ENCODE measurements at places on chromosomes 12 and 14.

- DNase-seq, result no peak
Observed at GRCh38 chr12:77610446-77610845, 220.2 kb upstream of the NAV3 start.

- no peak for DNase-seq
Observed at GRCh38 chr12:123491481-123491880, 33.5 kb downstream of the SNRNP35 start.

GRCh38 chr14:89700801-89701200 is 253.7 kb downstream of the EFCAB11 start:
- no peak for DNase-seq

DNA sequence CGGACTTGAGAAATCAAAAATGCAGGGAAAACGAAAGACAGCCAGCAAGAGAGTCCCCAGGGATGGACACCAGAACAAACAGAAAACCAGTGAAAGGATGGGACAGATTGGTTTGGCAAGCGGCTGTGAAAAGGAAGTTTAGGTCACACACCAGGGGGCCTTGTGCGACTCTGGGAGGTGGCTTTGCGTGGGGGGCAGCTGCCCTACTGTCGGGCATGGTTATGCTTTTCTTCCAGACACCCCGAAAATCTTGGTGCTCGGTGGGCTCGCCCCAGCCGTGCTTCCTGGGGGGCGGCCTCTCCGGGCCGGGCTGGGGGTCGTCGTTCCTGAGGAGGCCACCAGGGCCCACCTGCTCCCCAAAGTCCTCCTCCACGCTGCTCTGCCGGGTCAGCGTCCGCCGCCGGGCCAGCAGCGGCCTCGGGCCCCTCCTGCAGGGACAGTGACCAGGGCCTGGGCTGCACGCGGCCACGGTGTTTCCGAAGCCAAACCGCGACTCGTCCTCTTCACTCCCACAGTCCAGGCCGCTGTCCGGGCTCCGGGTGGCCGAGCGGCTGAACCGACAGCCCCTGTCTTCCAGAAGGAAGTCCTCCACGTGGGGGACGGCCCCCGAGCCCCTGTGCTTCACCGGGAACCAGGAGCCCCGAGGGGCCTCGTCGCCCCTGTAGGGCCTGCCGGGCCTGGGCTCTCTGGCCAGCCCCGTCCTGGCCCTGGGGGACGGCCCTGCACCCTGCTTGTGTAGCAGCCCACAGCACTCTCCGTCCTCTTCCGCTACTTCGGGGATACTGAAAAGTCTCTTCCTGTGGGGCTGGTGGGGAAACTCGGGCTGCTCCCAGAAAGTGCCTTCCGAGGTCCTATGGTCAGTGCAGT is 86.5 kb downstream of the PIWIL1 start:
- no peak for DNase-seq

DNA sequence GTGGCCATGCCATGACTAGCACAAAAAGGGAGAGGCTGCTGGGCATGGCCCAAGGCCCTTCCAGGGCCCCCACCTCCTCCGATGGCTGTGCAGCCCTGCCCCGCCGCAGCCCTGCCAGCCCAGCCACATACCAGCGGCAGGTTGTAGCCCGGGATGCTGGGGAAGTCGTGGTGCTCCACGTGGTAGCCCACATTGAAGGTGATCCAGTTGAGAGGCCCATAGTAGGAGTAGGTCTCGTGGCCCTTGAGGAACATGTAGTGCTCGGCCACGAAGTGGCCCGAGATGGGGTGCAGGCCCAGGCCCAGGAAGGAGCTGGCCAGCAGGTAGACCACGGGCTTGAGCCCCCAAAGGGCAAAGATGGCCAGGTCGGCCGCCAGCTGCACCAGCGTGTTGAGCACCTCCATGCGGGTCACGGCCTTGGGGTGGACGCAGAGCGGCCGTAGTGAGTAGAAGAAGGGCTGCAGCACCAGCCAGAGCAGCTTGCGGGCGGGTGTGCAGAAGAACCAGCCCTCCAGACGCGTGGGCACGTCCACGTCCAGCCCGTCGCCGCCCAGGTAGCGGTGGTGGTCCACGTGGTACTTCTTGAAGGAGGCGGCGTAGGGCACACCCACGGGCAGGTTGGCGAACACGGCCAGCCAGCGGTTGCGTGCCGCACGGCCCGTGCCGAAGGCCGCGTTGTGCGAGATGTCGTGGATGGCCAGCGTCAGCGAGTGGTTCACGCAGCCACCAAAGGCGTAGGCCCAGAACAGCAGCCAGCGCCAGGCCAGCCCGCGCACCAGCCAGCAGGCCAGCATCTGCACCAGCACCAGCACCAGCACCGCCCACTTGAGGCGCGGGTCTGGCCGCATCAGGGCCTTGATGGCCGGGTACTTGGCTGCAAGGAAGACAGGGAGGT is 10.4 kb downstream of the DEGS2 start:
- DNase-seq, result no peak

DNA sequence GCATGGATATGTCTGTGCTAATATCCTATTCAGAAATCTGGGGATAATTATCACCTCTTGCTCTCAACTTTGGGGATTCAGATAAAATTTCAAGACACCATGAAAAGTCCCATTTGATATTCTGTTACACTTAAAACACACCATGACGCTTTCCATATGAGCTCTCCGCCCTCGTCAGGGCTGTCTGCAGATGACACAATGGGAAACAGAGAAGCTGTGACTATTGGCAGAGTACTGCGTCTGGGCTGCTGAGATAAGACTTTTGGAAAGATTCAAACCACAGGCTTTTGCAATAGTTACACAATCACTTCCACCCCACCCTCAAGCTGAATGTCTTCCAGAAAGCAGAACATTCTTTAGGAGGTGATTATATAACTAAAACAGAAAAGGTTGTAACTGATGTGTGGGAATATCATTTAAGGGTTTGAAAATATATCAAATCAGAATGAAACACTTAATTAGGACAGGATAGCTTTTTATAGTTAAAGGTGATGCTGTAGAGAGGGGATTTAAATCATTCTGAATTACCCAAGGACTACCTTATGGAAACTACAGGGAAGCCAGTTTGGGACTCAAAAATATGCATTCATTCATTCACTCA is 75.3 kb upstream of the TMPO start:
- DNase-seq, result peak; percentile 21

- no peak for DNase-seq
Observed at GRCh38 chr14:68767248-68767645, 25.6 kb downstream of the ZFP36L1 start.

GRCh38 chr14:42185718-42186117 is 579.0 kb downstream of the LRFN5 start:
- DNase-seq, result no peak

DNA sequence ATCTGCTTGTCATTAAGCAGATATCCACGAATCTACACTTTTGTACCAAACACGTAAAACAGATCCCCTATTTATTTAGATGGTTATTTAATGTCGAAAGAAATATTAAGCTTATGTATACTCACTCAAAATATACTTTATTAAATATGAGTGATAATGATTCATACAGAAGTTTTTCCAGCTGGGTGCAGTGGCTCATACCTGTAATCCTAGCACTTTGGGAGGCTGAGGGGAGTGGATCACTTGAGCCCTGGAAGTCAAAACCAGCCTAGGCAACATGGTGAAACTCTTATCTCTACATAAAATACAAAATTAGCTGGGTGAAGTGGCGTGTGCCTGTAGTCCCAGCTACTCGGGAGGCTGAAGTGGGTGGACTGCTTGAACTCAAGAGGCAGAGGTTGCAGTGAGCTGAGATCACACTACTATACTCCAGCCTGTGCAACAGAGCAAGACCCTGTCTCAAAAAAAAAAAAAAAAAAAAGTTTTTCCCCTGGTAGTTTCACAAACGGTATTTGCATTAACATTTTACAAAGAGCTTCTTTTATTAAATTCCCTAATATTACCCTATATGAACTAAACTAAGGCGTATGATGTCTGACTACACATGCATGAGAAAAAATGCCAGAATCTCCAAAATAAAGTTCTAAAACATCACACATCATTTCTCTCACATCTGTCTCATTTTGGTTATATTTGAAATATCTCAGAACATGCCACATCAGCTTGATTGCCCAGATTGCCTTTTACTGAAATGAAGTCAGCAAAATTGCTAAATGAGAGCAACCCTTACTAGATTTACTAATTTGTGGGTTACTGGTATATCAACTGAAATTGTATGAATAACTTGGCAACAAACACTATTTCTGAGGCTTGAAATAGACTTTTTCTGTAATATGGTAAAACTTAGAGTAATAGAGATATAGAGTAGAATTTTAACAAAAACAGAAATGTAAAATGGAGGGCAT is 74.9 kb downstream of the PAWR start:
- no peak for DNase-seq

- no peak for DNase-seq
Observed at GRCh38 chr14:75702616-75703261, 41.7 kb downstream of the TTLL5 start.

DNA sequence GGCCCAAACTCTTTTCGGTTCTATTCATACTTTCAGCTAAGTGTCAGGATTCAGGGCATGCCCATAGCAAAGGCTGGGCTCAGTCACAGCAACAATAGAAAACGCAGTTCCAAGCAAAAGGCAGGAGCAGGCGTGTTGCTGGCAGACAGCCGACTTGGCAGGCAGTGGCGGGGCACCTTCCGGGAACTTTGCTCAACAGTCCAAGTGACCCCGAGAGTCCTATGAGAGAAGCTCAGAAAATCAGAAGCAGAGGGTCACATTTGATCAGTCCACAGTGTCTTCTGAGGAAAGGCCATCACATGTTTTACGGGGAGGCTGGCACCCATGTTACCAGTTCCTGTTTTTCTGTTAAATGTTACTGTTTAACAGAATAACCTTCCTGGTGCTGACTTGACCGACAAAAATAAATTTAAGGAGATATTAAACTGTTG is 115.0 kb downstream of the DACT1 start:
- DNase-seq, result no peak

Measured in stimulated activated CD4-positive, alpha-beta T cell treated with anti-CD3 and anti-CD28 coated beads, Interleukin-1b, Interleukin-23, amount 100 ng/mL, for 48 hours (primary cell).